RWPE1 (cell line): ENCODE measurements at places on chromosomes 3 and 15.

- DNase-seq: no peak
Measured at GRCh38 chr15:82531496-82532382, 8.5 kb downstream of the RPS17 start.

GRCh38 chr3:139523166-139523565 is 16.4 kb downstream of the RBP1 start:
- DNase-seq: no peak

DNA sequence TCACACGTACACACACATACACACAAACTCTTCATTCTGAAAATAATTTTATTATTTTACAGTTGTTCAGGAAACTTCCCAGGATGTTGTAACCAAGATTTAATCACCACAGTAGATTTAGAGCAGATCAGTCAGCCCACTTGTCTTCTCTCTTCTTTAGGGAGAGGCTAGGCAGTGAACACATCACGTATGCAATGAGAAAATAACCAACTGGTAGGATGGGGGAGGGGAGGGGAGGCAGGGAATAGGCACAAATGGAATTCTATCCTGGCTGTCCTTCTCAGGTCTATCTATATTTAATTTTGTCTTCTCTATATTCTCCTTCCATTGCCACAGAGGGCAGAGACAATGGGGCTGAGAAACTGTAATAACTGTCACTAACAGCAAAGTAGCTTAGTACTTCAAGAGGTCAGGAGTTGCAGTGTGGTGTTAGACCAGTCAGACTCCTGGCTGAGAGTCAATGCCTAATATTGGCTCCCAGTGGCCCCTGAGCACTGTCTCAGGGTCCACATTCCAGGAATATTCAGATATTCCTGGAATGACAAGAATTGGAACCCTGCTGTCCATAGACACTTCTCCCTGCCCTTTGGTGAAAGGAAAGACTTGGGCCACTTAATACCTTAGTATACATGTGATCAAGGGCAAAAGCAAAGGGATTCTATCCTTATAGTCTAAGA is 2.6 kb upstream of the HCLS1 start:
- DNase-seq: no peak

DNA sequence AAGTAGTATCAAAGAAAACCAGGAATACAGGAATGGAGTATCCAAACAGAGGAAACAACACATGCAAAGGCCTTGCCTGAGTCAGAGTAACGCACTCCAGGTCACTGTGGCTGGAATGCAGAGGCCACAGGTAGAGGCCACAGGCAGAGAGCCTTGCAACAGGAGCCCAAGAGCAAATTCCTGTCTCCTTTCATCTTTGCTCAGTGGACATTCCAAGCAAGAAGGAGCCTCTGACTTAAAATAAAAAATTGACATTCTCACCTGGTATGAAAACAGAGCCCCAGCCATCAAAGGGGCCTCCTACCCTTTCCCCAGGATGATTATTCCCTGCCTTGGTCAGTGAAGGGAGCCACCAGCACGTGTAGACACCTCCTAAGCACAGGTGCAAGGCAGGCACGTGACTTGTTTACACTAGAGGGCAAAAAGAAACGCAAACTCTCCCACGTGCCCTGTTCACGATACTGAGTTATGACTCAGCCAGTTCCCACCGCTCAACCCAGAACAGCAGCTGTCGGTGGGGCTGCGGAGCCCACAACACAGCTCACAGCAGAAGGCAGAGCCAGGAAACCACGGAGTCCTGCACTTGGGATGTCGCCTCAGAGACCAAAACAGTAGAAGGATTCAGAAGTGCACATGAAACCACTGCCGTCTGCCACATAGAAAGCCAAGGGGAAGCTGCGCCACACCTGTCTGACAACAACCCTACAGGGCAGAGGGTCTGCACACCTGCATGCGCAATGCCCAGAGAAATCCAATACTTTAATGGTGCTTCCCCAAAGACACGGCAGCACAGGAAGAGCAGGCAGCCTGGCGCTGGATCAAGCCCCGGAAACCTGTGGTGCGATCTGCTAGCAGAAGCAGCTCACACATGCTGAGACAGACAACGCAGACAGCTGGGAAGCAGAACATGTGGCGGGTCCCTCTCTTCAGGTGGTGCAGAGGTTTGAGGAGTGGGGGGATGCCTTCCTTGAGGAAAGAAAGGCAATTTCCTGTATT is 52.1 kb downstream of the ITGB5 start:
- DNase-seq: peak; percentile 72

DNA sequence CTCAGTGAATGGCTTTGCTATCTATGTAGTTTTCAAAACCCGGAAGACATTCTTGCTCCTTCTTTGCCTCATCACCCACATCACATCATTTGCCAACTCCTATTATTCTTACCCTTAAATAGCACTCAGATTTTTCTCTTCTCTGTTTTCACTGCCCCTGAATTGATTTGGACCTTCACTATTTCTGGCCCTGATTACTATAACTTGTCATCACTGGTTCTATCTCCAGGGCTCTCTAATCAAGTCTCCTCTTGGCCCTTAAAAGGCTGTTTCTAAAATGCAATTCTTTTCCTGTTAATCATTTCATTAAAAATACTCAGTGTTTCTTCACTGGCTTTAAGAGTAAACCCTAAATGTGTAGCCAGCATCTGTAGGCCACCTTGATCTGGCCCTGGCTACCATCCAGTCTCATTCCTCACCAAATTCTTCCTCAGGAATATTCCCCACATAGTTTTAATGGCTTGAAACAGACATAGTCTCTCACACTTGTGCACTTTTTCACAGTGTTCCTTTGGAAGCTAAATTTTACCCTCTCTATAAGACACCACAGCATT is 437.1 kb upstream of the CBLB start:
- DNase-seq: no peak

- no peak for DNase-seq
Measured at GRCh38 chr15:26872206-26872605, 5.3 kb downstream of the GABRA5 start.

- no peak for DNase-seq
Measured at GRCh38 chr3:58078610-58079009, 70.4 kb downstream of the FLNB start.

DNA sequence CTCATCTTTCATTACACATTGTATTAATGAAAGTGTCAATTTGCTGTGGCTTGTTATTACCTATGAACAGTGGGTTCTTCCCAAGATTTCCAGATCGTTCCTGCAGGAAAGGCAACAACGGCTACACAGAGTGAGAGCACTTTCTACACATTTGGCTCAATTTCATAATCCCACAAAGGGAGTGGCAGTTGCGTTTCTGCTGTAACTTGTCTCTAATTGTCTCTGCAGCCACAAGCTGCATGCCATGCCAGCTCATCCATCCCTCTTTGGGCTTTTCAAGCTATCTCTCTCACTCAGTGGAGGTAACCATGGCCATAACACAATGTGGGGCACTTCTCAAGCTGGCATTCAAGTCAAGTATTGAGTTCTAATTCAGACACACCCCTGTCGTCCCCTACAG is 27.7 kb upstream of the CPNE4 start:
- DNase-seq: peak; percentile 16

GRCh38 chr3:189490749-189491148 is 140.4 kb upstream of the TP63 start:
- DNase-seq: peak; percentile 42

GRCh38 chr15:80419546-80419945 is 15.4 kb downstream of the ARNT2 start:
- no peak for DNase-seq

DNA sequence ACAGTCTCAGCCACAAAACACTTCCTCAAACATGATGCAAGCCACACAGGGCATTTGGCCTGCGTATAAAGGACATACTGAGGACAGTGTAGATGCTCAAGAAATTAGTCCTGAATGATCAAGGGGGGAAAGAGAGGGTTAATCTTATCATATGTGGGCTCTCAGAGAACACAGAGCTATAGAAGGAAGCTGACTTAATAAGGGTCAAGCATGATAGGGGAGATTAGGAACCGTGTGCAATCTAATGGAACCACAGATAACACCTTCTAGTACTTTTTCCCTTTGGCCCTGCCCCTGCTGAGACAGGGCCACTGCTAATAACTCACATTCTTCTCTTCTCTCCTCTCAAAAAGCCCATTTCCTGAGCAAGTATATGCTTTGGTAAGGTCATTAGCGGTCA is 114.1 kb upstream of the ADAMTS9 start:
- DNase-seq: no peak

GRCh38 chr3:176896165-176896564 is 301.1 kb downstream of the TBL1XR1 start:
- DNase-seq: no peak

GRCh38 chr3:184474897-184475296 is 86.7 kb upstream of the EPHB3 start:
- DNase-seq: no peak

- peak; percentile 53 for DNase-seq
Measured at GRCh38 chr3:45659661-45660566, 29.3 kb upstream of the SACM1L start.

GRCh38 chr3:59850417-59850816 is 800.6 kb upstream of the CFAP20DC start:
- DNase-seq: no peak

DNA sequence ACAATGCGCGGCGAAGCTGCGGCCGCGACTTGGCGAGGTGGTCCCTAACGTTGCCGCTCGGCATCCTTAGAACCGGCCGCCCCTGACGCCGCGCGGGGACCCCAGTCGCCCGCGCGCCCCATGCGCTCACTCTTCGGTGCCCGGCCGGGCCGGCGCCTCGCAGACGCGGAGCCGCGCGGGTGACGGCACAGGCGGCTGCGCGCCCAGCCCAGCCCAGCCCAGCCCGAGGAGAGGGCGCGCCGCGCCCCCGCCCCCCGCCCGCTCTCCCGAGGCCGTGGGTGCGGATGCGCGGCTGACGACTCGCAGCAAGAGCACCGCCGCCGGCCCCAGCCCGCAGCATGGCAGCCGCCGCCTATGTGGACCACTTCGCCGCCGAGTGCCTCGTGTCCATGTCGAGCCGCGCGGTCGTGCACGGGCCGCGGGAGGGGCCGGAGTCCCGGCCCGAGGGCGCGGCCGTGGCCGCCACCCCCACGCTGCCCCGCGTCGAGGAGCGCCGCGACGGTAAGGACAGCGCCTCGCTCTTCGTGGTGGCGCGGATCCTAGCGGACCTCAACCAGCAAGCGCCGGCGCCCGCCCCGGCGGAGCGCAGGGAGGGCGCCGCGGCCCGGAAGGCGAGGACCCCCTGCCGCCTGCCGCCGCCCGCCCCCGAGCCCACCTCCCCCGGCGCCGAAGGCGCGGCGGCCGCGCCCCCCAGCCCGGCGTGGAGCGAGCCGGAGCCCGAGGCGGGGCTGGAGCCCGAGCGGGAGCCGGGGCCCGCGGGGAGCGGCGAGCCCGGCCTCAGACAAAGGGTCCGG is 437 bp downstream of the KLF13 start:
- DNase-seq: peak; percentile 73

DNA sequence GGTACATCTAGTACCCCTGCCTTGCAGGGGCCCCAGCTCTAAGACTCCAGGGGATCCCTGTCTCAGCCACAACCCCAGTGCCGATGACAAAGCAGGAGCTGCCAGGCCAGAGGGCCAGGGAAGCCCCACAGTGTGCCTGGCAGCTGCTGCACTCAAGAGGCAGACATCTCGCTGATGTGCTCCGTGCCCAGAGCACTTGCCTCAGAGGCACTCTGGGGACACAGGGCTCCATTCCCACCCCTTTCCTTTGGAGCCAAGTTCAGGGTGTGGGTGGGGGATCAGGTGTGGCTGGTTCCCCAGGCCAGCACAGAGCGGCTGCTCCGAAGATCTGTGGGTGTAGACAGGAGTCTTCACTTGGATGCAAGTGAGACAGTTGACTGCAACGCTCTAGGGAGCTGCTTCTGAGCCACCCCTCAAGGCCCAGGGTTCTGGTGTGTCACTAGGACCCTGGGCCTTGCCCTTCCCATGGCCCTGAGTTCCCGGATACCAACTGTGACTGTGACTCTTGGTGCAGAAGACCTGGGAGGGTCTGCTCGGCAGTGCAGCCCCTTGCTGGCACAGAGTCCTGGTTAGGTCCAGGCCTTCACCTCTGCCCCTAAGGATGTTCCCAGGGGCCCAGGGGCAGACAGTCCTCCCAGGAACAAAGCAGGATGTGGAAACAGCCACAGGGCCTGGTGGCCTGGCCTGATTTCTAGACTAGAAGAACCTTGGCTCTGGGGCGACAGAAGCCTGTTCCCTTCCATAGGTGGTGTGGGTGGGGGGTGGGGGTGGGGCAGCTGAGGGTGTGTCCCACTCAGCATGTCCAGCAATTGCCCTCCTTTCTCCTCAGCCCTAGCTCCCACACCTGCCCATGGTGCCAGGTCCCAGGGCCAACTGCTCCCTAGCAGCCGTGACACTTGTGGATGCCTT is 2.5 kb downstream of the NT5DC2 start:
- no peak for DNase-seq

- DNase-seq: no peak
Measured at GRCh38 chr3:122975163-122975923, 52.2 kb downstream of the SEMA5B start.

DNA sequence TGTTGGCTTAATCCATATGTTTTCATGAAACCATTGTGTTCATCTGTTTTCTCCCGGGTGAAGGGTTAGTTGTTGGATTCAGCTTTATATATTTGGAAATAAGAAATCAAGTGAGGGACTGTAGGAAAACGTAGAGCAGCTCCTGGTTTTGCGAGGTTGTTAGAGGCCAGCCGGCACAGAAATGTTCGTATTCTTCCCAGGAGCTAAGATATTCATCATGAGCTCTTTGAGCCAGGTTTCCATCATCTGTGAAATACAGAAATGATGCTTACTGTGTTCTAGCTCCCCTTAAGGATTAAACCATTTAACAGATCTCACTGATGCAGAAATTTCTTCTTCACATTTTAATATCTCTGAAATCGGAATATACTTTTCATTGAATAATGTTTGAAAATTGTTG is 235.5 kb downstream of the PTPRG start:
- no peak for DNase-seq

- no peak for DNase-seq
Measured at GRCh38 chr15:73335026-73335425, 33.7 kb downstream of the HCN4 start.

DNA sequence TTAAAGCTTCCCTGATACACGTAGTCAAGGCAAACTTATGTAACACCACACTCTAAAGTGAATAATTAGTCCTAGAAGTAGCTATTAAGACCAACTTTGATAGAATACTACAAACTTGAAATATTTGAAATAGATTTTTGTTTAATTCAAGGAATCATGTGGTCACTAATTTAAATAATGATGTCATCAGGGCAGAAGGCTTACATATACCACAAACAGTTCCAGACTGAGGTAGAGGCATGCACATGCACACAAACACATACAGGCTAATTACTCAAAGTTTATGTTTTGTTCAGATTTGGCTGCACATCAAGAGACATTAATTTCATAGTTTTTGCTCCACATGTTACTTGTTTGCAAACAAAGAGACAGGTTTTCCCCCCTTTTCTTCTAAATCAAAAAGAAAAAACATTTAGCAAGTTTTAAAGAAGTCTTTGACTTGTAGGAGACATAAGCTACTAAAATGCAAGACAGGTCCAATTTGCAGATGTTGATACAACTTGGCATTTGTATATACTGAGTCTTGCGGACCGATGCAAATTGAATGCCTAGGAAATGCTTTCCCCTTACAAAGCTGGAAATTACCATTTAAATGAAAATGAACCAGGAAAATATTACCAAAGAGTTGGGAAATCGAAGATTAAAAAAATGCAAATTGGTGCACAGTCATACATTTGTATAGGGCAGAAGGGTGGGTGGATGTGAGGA is 594.8 kb downstream of the MAGI1 start:
- no peak for DNase-seq
